A549 treated with Mapracorat at 1 μM for 4 hours (cell line): ENCODE measurements at places on chromosomes 3 and 15. TPM values are rescaled to one million over a fixed set of nuclear protein-coding genes. Genes with fewer than 3 reads are reported as not detected.

The PPP1R14D gene
- 0.20 to 0.33 TPM in 2 of 5 replicates, not detected in the others for total RNA-seq

The PRSS50 gene
- not detected in 5 replicates for total RNA-seq

The SLC28A1 gene
- total RNA-seq = 0.06 TPM in 2 of 5 replicates, not detected in the others

The CHRNB4 gene
- 0.87 to 1.6 TPM (median 1.1 TPM) in 5 replicates for total RNA-seq
